ENCODE measurements at places on chromosomes 7 and 10. TPM values are rescaled to one million over a fixed set of nuclear protein-coding genes. Genes with fewer than 3 reads are reported as not detected.

The TFR2 gene
- polyA plus RNA-seq, result not detected

The UCN3 gene
- polyA plus RNA-seq, result 0.75 TPM

The CASTOR2 gene
- polyA plus RNA-seq, result 1.2 TPM

The TRIM50 gene
- not detected for polyA plus RNA-seq

The ASB10 gene
- not detected for polyA plus RNA-seq

The HMX3 gene
- not detected for polyA plus RNA-seq

The CPXM2 gene
- 43.8 TPM for polyA plus RNA-seq

The ENKUR gene
- polyA plus RNA-seq, result not detected

The CYP2C19 gene
- not detected for polyA plus RNA-seq

The CREB5 gene
- polyA plus RNA-seq, result 8.6 TPM

The RHBDD2 gene
- 23.9 TPM for polyA plus RNA-seq

The SPDYE2 gene
- not detected for polyA plus RNA-seq

The ADIRF gene
- 1,837 TPM for polyA plus RNA-seq

The RINT1 gene
- 14.0 TPM for polyA plus RNA-seq

The ASB15 gene
- 0.13 TPM for polyA plus RNA-seq

The TRRAP gene
- polyA plus RNA-seq, result 9.6 TPM

The PIK3CG gene
- 0.23 TPM for polyA plus RNA-seq

The FASTK gene
- polyA plus RNA-seq, result 58.4 TPM

The CALCR gene
- polyA plus RNA-seq, result 0.10 TPM

The ELMO1 gene
- 10.9 TPM for polyA plus RNA-seq

The SLC18A2 gene
- polyA plus RNA-seq, result 0.08 TPM

The CNPY1 gene
- not detected for polyA plus RNA-seq

The DNAH11 gene
- not detected for polyA plus RNA-seq

The BICC1 gene
- polyA plus RNA-seq, result 10.5 TPM

The CRHR2 gene
- not detected for polyA plus RNA-seq

The TUBAL3 gene
- polyA plus RNA-seq, result 0.28 TPM

The SPDYE9 gene
- polyA plus RNA-seq, result not detected
